Pancreas (tissue), 10 donors: ENCODE measurements at places on chromosomes 5 and 9. TPM values are rescaled to one million over a fixed set of nuclear protein-coding genes. Genes with fewer than 3 reads are reported as not detected.

The KIF20A gene
- 1.00 TPM for total RNA-seq

The HAVCR1 gene
- not detected for total RNA-seq

The PRRX2 gene
- 0.38 TPM for total RNA-seq

The NOXA1 gene
- 15.0 TPM for total RNA-seq

The TLX3 gene
- total RNA-seq = not detected

The ERBIN gene
- 30.2 TPM for total RNA-seq
